A549 treated with ZK216348 at 1 μM for 4 hours (cell line): ENCODE measurements at places on chromosomes 5 and 9. TPM values are rescaled to one million over a fixed set of nuclear protein-coding genes. Genes with fewer than 3 reads are reported as not detected.

The GADD45G gene
- total RNA-seq: 0.31 to 0.53 TPM (median 0.37 TPM) in 4 of 5 replicates, not detected in the other

The UBQLN1 gene
- total RNA-seq: 91.8 to 119 TPM (median 106 TPM) in 5 replicates

The GFI1B gene
- not detected in 5 replicates for total RNA-seq

The MEGF10 gene
- not detected in 5 replicates for total RNA-seq

The AQP7 gene
- total RNA-seq: 0.36 to 0.95 TPM (median 0.47 TPM) in 5 replicates

The SLC22A4 gene
- total RNA-seq: 2.9 to 5.7 TPM (median 4.5 TPM) in 5 replicates

The PCDHGA1 gene
- total RNA-seq: 0.22 to 0.40 TPM (median 0.30 TPM) in 5 replicates

The ADAMTS13 gene
- total RNA-seq: 0.17 to 0.69 TPM (median 0.51 TPM) in 5 replicates

The ALDH1A1 gene
- total RNA-seq: 4,093 to 6,603 TPM (median 5,109 TPM) in 5 replicates

The C1QTNF3 gene
- total RNA-seq: 0.09 to 0.33 TPM (median 0.13 TPM) in 4 of 5 replicates, not detected in the other

The EIF4E1B gene
- total RNA-seq: not detected in 5 replicates

The ACSL6 gene
- 0.06 TPM in 1 of 5 replicates, not detected in the others for total RNA-seq

The CD74 gene
- total RNA-seq: not detected in 5 replicates

The WNK2 gene
- 3.1 to 7.9 TPM (median 7.8 TPM) in 5 replicates for total RNA-seq
